ENCODE measurements at places on chromosomes 11 and 22.

DNA sequence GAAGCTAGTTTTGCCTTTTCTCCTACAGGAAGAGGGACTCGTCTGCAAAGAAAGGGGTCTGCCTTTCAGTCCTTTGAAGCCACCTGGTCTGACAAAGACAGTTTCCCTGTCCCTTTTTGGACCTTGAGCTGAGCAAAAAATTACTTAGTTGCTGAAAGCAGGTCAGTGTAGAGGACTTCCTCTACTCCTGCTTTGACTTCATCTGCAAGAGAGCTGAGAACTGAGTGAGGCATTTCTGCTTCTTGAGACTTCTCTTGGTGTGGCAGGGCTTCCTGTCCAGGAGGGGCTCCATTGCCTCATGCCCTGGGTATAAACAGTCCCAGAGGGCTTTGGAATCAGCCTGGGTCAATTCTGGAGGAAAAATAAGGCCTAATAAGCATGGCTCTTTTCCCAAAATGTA lies 73.1 kb downstream of the ZNRF3 start:
- DNase-seq = no peak

DNA sequence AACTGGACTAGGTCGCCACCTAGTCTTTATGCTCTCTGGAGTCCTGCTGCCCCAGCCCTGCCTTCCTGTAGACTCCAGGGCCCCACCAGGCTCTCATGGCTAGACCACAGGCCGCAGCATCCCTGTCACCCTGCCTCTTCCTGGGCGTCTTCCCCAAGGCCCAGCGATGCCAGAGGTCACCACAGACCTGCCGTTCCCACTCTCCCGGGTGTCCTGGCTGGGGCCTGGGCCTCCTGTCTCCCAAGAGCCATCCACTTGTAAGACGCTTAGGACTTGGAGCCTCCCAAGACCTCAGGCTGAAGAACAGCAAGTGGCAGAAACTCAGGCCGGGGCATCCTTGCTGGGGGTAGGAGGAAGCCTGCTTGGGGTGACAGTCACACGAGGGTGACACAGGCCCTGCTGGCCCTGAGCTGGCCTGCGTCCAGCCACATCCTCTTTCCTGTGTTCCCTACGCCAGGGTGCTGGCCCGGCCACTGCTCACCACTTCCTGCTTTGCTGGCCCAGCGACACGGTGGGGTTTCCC lies 2.0 kb upstream of the TCIRG1 start:
- DNase-seq = no peak

DNA sequence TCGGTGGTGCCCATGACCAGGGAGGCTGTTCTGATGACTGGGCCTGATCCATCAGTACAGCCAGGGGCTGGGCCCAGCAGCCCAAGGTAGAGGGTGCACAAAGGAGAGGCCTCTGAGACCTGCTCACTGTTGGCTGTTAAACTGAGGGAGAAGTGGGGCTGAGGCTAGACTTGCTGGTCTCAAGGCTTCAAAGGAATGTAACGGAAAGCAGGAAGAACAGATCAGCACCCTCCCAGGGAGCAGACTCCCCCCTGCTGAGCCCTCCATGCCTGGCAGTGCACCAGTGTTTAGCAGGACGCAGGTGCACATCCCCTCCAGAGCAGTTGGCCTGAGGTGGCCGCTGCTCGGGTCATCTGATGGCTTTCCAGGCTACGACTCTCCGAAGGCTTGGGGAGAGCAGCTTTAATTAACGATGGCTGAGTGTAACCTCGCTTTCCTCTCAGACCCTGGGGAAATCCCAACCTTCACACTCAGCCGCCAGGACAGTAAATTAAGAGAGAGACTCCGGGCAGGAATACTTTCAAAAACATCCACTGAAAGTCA lies 255.7 kb upstream of the NARS2 start:
- no peak for DNase-seq

GRCh38 chr11:25710975-25711374 lies 621.0 kb upstream of the ANO3 start:
- no peak for DNase-seq

GRCh38 chr22:40599731-40600130 lies 36.8 kb downstream of the MRTFA start:
- no peak for DNase-seq

GRCh38 chr11:23759489-23759888 lies 737.4 kb upstream of the LUZP2 start:
- DNase-seq = no peak

DNA sequence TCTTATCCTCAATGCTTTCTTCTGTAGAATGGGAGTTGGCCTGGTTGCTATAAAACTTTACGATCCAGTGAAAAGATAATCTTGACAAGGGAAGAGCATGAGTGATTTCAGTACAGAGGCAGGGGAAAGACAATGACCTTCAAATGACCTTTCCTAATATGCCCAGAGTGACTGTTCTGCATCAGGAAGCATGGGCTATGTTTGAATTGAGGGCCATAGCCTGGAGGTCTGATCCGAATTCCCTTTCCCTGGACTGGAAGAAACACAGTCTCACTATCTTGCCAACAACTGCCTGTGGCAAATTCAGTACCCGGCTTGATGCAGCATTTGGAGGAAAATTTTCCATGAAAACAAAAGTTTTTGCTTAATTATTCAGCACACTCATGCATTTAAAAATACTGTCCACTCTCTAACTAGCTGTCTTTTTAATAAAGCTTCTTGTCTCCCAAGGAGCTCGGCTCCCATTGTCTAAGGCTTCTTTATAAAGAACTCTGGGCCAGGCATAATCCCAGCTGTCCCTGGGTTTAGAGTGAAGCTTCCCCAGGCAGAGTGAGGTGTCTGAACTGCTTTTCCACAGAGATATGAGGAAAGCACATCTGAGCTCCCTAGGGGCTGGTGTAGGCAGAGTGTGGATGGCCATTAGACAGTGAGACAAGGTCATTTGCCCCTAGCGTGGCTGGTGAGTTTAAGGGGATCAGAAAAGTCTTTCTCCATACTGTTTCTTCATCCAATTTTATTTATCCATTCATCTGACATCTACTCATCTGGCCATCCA lies 132.7 kb upstream of the CADM1 start:
- DNase-seq = no peak

GRCh38 chr11:27193434-27194225 lies 153.0 kb downstream of the BBOX1 start:
- no peak for DNase-seq

- no peak for DNase-seq
These were observed 133.8 kb upstream of the TRPC6 start for GRCh38 chr11:101717619-101718018.

DNA sequence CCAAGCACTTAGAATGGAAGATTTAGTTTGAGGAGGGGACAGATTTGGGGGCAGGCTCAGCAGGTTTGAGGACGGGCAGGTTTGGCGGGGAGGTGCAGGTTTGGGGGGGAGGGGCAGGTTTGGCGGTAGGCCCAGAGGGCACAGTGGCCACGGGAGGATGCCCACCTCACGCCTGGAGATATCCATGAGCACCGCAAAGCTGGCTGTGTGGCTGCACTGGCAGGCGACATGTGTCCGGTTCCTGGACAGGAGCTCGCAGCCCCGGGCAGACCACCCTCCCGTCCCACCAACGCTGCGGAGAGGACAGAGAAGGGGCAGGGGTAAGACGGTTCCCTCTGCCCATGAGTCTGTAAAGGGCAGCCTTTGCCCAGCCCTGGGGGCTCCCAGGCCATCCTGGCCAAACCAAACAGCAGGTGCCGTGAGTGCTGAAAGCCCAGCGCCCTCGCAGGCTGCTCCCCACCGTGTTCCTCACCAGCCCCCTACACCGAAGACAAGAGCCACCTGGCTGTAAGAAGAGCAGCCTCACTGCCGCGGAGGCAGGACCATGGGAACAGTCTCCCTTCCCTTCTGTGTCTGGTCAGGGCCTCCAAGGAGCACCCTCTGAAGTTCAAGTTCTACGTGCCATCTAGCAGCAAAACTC lies 43.0 kb downstream of the TRMU start:
- DNase-seq = no peak

- DNase-seq = peak; percentile 85
These were observed at the start of gene DTX4 for GRCh38 chr11:59171508-59172322. DTX4 (plus strand) TSS chr11:59172132; CDS start chr11:59172596, 464 bp downstream.

DNA sequence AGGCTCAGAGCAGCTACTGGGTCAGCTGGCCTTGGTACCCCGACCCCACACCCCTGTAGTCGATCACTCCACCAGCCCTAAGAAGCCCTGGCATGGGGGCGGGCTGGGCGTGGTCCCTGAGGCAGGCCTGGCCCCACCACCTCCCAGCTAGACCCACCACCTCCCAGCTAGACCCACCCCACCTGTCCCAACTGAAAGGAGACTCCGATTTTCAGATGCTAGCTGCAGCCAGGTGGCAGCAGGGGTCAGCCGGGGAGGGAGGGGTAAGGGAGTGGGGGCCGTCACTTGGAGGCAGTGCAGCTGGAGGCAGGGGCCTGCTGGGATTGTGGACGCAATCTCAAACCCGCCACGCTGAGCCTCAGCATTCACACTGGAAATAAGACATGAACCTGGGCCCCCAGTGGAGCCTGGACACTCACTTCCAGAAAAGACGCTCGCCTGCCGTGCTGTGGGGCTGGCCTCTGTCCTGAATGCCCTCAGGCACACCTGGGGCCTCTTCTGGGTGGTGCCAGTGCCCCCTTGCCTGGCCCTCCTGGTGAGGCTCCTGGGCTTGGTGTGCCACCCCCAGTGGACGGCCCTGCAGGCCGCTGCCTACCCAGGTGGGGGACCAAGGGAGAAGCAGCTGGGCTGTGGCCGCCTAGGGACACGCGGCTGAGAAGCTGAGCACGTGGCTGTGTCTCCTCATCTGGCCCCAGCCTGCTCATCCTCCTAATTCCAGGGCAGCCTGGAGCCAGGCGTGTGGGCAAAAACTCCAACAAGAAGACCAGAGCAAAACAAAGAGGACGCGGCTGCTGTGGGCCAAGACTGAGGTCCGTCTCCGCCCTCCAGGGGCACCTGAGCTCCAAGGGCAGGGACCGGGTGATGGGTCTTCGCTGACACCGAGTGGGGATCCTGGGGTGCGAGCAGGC lies 26.7 kb downstream of the OSBPL5 start:
- DNase-seq = no peak

- no peak for DNase-seq
These were observed 23.7 kb downstream of the USP47 start for GRCh38 chr11:11865449-11865848.

DNA sequence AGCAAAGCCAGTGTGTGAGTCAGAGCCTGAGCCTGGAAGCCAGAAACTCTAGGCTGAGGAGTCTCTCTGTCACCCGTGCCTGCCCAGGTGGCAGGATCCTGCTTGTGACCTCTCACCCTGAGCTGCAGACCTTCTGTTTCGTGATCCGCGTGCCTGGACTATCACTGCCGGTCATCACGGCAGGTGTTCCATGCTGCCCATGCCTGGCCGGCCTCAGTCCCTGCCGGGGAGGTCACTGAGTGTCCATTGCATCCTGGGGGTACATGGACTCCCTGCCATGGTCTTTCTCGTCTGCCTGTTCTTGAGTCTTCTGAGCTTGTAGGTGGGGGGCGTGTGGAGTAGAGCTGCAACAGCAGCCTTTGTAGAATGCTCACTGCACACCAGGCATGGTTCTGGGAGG lies 1032.4 kb downstream of the TBC1D22A start:
- no peak for DNase-seq

DNA sequence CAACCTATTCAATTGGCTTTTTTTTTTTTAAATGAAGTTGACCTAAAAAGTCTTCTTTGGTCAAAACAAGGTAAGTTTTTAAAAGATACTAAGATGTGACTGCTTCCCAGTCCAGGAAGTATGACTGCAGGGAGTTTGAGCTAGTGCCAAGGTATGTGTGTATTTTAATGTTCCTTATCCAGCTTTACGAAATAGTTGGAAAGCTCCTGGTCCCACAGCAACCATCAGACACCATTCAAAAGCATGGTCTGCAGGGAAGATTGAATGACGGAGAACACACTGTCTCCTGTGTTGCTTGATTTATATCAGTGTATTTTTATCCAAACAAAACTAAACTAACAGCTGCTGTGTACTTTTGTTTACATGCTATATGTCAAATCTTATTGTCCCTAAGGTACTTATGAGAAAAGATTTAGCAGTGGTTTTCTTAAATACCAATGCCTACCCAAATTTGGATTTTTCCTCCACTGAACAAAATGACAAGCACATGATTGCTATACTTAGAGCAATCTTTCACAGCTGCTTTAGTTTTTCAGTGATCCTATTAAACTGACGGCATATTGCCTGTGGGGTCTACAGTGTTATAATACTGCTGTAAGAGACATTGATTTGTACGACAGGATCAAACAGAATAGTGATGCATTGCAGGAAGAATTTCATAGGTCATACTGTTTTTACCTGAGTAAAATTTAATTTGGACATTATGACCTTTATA lies 122.9 kb downstream of the DCDC1 start:
- DNase-seq = no peak

DNA sequence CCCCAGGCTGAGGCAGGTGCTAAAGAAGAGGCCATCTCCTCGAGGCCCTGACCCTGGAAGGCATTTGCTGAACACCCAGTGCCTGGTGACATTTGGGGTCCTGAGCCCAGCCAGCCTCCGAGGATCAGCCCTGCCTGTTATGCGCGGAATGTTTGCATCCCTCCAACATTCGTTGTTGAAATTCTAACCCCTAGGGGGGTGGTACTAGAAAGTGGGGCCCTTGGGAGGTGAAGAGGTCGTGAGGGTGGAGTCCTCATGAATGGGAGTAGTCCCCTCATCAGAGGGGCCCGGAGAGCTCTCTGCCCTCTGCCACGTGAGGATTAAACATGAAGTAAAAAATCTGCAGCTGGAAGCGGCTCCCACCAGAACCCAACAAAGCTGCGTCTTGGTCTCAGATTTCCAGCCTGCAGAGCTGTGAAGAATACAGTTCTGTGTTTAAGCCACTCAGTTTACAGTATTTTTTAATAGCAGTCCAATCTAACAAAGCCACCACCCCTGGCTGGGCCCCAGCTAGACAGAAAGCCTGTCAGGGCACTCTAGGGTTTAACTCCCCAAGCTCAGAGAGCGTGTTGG lies 35.3 kb upstream of the SEPTIN5 start:
- DNase-seq = no peak

GRCh38 chr11:65575568-65576231 lies at the start of gene EHBP1L1:
EHBP1L1 (plus strand) TSS chr11:65576053; CDS start chr11:65576303, 250 bp downstream.
- DNase-seq = peak; percentile 58

DNA sequence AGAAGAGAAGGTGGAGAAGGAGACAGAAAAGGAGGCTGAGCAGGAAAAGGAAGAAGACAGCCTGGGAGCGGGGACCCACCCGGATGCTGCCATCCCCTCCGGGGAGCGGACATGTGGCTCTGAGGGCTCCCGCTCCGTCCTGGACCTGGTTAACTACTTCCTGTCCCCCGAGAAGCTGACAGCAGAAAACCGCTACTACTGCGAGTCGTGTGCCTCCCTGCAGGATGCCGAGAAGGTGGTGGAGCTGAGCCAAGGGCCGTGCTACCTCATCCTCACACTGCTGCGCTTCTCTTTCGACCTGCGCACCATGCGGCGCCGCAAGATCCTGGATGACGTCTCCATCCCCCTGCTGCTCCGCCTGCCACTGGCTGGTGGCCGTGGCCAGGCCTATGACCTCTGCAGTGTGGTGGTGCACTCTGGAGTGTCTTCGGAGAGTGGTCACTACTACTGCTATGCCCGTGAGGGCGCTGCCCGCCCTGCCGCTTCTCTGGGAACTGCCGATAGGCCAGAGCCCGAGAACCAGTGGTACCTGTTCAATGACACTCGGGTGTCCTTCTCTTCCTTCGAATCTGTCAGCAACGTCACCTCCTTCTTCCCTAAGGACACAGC lies 21.4 kb downstream of the USP35 start:
- DNase-seq = no peak

Data from activated T-cell treated with anti-CD3 and anti-CD28 coated beads for 24 hours (primary cell).